IMR-90 (cell line): ENCODE measurements at places on chromosomes 11 and 22. TPM values are rescaled to one million over a fixed set of nuclear protein-coding genes. Genes with fewer than 3 reads are reported as not detected.

The KCNK7 gene
- not detected in 2 replicates for total RNA-seq

The OR51F1 gene
- total RNA-seq = not detected in 2 replicates

The PATE2 gene
- total RNA-seq = under 0.01 TPM in 1 of 2 replicates, not detected in the other

The DERL3 gene
- total RNA-seq = under 0.01 and 0.18 TPM in 2 replicates

The MED15 gene
- total RNA-seq = 19.0 and 22.8 TPM in 2 replicates

GRCh38 chr22:37290737-37291136 is 8.4 kb downstream of the CYTH4 start:
- DNase-seq = peak; percentile 69

GRCh38 chr22:47228767-47229166 is 466.3 kb downstream of the TBC1D22A start:
- no peak for DNase-seq
